IMR-90 (cell line): ENCODE measurements at places on chromosomes 16 and 17.

DNA sequence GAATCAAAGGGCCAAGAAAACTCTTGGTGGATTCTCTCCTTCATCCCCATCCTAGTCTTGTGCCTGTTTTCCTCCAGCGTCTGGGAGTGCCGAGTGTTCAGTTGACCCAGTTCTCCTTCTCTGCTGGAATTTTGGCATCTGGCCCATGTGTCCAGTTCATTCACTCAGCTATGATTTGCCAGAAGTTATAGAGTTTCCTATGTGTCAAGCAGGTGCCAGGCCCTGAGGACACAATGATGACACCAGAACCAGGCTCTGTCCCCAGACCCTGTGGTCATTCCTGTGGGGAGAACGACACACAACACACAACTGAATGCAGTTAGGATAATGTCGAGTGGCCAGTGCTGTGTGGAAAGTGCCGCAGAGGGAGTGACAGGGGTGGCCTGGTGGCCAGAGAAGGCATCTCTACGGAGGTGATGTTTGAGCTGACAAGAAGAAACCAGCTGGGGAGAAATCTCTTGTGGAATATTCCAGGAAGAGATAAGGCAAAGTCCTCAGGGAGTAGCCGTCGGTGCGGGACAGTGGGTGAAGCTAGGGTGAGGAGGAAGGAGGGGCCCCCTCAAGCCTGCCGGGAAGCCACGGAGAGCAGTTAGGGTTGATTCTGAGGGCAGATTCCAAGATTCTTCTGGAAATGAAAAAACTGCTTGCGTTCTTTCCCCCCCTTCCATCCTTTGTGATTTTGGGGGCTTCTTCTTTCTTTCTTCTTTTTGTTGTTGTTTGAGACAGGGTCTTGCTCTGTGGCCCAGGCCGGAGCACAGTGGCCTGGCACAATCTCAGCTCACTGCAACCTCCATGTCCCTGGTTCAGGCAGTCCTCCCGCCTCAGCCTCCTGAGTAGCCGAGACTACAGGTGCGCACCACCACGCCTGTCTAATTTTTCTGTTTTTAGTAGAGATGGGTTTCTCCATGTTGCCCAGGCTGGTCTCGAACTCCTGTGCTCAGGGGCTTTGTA is 35.8 kb upstream of the IL34 start:
- no peak for DNase-seq

GRCh38 chr16:89489898-89490438 is 393 bp downstream of the ANKRD11 start:
- DNase-seq = no peak

GRCh38 chr16:53689636-53690035 is 14.0 kb downstream of the RPGRIP1L start:
- DNase-seq = peak; percentile 5

- no peak for DNase-seq
Measured at GRCh38 chr17:69815406-69815805, 259.6 kb upstream of the KCNJ16 start.

DNA sequence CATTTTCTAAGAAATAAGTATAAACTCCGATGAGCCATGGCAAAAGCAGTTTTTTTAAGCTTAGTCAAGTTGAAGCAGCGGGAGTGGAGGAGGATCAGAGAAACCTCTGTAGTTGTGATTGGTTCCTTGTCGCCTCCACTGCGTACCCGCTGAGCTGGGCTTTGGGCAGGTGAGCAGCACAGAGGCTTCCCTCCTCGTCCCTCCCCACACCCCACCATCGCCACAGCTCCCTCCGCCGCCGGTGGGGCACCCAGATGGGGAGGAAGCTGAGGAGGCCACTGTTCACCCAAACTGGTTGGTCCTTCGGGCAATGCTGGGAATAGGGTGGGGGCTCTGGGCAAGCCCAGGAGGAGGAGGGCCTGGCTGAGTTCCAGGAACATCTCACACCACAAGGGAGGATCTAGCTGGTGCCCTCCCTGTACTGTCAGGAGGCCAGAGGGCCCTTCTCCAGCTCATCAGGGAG is 5.2 kb upstream of the MRPL38 start:
- DNase-seq = peak; percentile 13

- no peak for DNase-seq
Measured at GRCh38 chr17:10111907-10112452, 86.4 kb downstream of the GAS7 start.

GRCh38 chr16:9665851-9666271 is 516.4 kb downstream of the GRIN2A start:
- no peak for DNase-seq

DNA sequence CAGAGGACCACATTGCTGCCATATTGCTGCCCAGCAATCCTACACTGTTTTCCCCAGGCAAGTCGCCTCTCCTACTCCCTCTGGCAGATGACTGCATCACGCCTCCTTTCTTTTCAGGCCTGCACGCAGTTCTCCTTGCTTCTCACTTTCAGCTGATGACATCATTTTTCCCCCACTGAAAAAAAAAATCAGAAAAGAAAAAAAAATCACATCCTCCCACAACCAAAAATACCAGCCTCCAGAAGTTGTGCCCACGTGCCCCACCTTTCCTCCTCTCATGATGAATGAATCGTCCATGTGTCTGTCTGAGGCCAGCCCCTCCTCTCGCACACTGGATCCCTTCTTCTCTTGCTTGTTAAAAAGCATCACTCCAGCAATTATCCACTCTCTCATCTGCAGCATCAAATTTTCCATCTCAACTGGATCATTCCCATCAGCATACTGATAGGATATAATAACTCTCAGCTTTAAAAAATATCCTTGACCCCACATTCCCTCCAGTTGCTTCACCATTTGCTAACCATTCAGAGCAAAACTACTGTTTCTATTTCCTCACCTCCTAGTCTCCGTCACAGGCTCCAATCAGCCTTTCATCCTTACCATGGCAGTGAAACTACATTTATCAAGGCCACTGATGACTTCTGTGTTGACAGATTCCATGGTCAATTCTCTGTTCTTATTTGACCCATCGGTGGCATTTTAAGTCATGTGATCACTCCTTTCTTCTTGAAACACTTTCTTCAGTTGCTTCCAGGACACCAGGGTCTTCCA is 30.1 kb upstream of the DYNLL2 start:
- DNase-seq = no peak

- DNase-seq = no peak
Measured at GRCh38 chr17:45756266-45756991, 27.7 kb upstream of the CRHR1 start.

GRCh38 chr16:64469906-64470702 is 651.8 kb downstream of the CDH11 start:
- no peak for DNase-seq

- DNase-seq = no peak
Measured at GRCh38 chr17:16880843-16881230, 91.1 kb downstream of the TNFRSF13B start.

DNA sequence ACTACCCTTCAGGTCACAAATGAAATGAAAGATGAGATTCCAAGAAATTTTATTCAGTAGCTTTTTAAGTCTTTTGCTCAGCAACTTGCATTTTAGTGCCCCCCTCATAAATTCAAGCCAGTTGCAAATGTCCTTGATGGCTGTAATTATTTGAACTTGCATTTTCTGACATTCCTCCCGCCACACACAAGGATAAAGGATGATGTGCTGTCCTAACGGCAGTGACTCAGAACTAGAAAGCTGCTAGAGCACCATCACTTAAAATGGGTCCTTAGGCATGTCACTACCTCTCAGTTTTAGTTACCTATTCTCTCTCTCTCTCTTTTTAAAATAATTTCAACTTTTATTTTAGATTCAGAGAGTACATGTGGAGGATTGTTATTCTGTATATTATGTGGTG is 306.7 kb downstream of the CNTNAP4 start:
- DNase-seq = no peak

DNA sequence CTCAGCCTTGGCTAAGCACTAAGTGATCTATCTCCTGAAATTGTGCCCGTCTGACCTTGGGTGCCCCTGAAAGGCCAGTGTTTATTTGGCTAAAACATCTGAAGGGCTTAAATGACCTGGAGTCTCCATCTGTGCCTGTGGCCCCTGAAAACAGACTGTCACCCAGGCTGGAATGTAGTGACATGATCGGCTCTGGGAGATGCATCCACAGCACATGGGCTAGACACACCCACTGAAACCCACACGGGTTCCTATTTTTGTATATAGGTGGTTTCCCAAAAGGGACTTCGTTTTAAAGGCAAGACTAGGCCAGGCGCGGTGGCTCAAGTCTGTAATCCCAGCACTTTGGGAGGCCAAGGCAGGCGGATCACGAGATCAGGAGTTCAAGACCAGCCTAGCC is 13.5 kb downstream of the CEP295NL start:
- no peak for DNase-seq

DNA sequence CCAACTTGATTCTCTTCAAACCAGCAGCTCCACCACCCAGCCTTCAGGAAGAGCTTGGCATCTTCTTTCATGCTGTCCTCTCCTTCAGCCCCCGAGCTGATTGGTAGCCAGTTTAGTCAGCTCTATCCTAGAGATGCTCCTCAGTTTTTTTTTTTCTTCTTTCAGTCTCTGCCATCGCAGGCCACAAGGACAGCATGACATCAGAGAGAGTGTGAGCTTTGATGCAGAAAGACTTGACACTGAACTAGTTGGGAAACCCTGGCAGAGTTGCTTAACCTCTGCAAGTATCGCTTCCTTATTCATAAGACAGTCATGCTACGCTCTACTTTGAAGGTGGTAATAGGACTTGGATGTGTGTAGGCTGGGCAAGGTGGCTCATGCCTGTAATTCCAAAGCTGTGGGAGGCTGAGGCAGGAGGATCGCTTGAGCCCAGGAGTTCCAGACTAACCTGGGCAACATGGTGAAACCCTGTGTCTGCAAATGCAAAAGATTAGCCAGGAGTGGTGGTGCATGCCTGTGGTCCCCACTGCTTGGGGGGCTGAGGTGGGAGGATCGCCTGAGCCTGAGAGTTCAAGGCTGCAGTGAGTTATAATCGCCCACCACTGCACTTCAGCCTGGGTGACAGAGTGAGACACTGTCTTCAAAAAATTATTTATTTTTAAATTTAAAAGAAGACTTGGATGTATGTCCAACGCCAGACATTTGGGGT is 2.6 kb downstream of the CD300LB start:
- no peak for DNase-seq

DNA sequence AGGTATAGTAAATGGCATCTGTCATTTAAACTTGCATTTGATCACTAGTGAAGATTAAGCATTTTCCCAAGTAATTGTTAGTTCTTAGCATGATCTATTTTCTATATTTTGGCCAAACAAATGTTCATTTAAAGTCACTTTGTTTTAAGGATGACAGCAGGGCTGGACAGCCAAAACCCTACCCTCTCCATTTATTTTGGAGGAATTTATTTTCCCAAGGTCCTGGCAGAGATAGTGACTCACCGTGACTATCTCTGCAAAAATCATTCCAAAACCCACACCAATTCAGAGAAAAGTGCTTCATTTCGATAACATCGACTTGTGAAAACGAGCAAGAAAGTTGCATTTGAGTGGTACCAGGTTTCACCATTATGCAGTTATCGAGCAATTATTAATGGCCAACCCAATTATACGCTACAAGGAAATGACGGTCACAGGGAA is 665 bp upstream of the AKAP1 start:
- peak; percentile 19 for DNase-seq

DNA sequence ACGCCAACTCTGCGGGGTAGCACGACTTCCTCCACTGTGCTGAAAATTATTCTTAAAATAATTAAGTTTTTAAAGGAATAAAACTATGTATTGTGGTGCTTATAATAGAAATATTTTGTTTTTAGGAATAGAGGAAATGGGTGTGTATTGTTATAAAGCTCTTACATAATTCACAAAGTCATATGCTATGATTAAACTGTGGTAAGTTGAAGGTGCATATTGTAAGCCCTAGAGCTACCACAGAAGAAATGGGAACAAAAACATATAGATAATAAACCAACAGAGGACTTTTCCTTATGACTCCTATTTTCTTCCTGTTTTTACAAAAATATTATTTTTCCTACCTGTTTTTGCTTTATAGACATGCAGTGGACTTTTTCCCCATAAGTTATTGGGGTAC is 4.3 kb upstream of the SLFN11 start:
- no peak for DNase-seq

- peak; percentile 98 for DNase-seq
Measured at GRCh38 chr16:75244844-75245758, 6.3 kb downstream of the BCAR1 start.

GRCh38 chr16:85460252-85461021 is 152.7 kb upstream of the GSE1 start:
- DNase-seq = no peak

DNA sequence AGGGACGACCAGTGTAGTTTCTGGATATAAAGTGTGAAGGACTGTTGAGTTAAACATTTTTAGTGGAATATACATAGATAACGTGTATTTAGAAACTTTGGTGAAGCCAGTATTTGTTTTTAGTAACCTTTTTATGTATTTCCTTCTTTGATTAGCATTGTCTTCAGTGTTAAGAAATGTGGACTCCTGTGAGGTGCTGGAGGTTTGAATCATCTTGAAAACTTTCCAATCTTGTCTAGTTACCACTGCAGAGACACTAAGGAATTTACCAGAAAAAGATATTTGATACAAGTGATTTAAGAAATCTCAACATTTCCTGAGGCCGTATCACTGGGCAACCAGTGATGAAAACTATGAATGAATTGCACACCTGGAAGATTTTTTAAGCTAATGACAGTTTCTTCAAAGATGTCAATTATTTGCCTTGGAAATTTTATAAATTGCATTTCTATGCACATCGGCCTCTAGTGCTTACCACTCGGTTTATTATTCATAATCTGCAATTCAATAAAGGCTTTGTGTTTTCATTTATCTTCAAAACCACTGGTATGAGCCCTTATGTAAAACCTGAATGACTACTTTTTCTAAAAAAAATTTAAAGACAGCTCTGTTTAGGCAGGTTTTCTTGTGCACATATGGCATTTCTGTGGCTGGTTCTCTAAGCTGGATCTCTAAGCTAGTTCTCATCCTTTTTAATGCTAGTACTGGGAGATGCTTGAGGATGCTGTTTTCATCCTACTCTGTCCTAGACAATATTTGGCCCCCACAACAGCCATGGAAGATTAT is 31.4 kb upstream of the ADCY7 start:
- peak; percentile 67 for DNase-seq

DNA sequence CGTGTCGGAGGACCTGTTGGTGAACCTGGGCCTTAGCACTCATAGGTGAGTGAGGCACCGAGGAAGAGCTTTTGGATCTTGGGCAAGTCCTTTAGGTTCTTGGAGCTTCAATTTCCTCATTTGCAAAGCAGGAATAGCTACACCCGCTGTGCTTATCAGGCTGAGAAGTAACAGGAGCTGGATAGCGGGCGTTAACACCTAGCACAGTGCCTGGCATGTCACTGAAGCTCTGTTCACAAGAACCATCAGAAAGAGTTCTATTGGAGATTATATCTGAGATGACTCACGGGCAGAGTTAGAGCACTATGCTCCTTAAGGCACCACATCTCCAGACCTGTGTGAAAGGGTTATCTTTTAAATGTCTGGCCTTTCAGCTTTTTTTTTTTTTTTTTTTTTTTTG is 12.8 kb downstream of the MEOX1 start:
- no peak for DNase-seq

DNA sequence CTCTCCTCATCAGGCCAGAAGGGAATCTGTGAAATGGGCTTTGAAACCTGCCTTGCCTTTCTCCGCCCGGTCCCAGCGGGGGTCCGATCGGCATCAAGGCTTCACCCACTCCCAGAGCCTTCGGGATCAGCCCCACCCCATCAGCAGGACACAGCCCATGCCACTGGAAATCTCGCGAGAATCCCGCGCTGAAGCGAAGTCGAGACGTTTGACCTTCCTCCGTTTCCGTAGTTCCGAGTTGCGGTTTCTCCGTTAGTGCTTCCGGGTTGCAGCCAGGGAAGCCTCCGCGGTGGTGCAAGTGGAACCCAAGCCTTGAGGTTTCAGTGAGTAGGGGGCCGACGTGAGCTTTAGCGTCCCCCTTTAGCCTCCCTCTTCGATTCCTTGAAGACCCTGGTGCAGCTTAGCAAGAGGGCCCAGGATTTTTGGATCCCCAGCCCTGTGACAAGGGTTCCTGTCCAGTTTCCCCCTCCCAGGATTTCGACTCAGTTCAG is at the start of gene COASY:
Gene COASY, plus strand, starts transcription at position 252 of the 491 bp plus-strand sequence. CDS start 475 bp downstream, outside the sequence.
- DNase-seq = peak; percentile 97
